ENCODE measurements at places on chromosomes 11 and 22. TPM values are rescaled to one million over a fixed set of nuclear protein-coding genes. Genes with fewer than 3 reads are reported as not detected.

Gene RTL10
- total RNA-seq = 21.5 TPM

Gene NUP160
- total RNA-seq = 89.9 TPM

Gene OR2AG1
- not detected for total RNA-seq

Gene ZNF214
- total RNA-seq = 4.1 TPM

Gene LDLRAD3
- 14.5 TPM for total RNA-seq

Gene MMP3
- not detected for total RNA-seq

Gene GRM5
- total RNA-seq = 0.13 TPM

Gene PKDREJ
- total RNA-seq = 0.07 TPM

- no peak for DNase-seq
Measured at GRCh38 chr22:39234867-39235687, 9.7 kb downstream of the PDGFB start.

- no peak for DNase-seq
Measured at GRCh38 chr22:23749841-23750301, 1.0 kb downstream of the ZNF70 start.

DNA sequence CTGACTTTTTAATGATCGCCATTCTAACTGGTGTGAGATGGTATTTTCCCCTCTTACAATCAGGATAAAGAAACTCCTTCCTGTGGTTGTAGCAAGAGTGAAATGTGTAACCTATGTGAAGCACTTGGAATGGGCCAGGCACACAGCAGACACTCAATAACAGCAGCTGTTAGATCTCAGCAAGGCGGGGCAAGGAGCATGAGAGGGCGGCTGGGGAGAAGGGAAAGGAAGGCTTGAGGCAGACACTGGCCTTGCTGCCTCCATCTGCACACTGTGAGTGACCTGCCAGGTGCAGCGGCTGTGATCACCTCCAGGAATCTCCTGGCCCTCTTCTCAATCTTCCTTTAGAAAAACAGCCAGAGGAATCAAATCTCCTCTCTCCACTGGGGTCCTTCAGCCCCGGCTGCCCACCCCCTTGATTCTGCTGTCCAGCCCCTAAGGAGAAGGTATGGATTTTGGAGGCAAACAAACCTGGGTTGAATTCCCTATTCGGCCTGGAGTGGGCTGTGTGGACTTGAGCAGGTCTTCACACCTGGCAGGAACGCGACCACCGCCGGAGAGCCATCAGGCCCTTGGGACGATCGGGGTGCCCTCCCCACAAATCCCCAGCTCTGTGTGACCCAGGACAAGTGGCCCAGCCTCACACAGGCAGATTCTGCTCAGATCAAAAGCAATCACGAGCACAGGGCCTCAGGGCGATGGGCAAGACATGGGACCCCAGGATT, 49.0 kb downstream of the RPUSD4 start:
- DNase-seq = no peak

GRCh38 chr22:35582861-35583670, 34.1 kb downstream of the MB start:
- DNase-seq = peak; percentile 65

- DNase-seq = peak; percentile 1
Measured at GRCh38 chr22:42067671-42068251, 2.9 kb downstream of the NAGA start.

- DNase-seq = no peak
Measured at GRCh38 chr11:120342226-120342625, 6.0 kb downstream of the ARHGEF12 start.

GRCh38 chr11:93831343-93832127, 18.9 kb downstream of the VSTM5 start:
- DNase-seq = no peak

DNA sequence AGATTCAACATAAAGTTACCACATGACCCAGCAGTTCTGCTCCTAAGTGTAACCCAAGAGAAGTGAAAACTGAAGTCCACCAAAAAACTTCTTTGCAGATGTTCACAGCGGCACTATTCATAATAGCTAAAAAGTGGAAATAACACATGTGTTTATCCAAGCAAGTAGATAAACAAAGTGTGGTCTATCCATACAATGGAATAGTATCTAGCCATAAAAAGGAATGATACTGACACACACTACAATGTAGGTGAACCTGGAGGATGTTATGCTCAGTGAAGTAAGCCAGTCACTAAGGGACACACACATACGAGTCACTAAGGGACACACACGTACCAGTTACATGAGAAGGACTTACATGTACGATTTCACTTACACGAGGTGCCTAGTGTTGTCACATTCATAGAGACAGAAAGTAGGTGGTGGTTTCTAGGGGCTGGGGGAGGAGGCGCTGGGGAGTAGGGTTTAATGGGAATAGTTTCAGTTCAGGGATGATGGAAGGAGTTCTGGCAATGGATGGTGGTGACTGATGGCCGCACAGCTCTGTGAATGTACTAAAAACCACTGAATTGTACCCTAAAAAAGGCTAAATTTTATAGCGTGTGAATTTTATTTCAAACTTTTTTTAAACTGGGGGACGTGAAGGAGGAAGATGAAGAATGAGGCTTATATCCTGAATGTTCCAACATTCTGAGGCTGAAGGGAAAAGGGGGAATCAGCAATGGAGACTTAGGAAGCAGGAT, 27.2 kb upstream of the COMT start:
- DNase-seq = no peak

- DNase-seq = no peak
Measured at GRCh38 chr11:127105593-127106541, 105.3 kb upstream of the KIRREL3 start.

DNA sequence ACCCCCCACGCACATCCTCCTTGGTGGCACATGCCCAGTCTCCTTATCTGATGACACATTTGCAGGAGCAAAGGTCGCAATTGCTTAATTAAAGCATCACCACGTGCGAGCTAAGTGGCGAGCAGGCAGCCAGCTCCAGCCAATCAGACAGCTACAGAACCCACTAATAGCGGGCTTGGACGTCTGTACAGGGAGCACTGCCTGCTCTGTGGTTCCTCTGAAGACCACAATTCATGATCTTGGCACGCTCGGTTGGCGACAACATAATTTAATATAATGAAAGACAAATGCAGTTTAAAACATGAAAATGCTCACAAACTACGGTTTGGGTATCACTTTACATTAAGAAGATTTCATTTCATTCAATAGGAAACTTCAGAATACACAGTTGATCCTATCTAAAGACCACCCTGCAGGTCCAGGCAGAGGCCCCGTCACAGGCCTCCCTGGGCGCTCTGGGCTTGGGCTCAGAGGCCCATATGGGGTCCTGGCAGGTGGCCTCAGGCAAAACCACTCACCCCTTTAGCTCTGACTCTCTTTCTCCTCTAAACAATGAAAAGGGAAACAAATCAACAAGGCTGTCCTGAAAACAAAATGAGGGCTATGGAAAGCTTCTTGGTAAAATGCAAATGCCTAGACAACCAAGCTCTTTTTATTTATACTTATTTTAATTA, 10.4 kb downstream of the PACSIN2 start:
- no peak for DNase-seq

GRCh38 chr11:102421261-102421660, 31.3 kb downstream of the TMEM123 start:
- DNase-seq = no peak

- no peak for DNase-seq
Measured at GRCh38 chr22:33455036-33455435, 396.9 kb upstream of the SYN3 start.

DNA sequence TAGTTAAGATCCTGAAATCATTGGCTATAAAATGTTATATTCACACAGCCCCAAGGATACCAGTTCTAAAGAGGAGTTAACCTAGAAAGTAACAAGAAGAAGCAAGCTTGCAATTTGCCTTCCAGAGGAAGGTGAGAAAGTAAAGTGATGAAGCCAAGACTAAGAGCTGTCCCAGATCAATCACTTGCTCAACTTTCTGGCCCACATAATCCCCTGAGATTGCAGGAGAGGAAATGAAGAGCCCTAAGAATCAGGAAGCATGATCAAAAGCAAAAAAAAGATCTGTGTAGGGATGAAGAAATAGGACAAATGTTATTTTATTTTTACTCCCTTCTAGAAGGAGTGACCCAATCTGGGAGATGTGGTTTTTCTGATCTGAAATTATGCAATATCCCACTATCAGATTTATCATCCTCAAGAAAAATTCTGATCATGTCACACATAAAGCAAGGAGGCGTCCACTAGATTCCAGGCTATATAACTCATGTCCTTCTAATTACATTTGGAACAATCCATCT, 180.3 kb upstream of the GUCY1A2 start:
- no peak for DNase-seq

DNA sequence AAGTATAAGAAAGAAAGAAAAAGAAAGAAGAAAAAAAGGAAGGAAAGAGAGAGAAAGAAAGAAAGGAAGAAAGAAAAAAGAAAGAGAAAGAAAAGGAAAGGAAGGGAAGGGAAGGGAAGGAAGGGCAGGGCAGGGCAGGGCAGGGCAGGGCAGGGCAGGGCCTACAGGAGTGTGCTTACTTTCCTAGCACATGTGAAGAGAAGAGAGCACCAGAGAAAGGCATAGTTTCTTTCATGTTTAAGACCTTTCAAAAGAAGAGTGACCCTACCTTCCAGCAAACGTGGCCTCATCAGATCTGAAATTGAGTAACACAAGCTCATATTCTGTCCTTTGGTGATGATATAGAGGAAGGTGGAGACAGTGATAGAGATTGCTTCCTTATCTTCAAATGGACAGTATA, 899.3 kb upstream of the RAG2 start:
- DNase-seq = no peak

GRCh38 chr22:25650833-25651232, 86.4 kb downstream of the GRK3 start:
- DNase-seq = no peak

DNA sequence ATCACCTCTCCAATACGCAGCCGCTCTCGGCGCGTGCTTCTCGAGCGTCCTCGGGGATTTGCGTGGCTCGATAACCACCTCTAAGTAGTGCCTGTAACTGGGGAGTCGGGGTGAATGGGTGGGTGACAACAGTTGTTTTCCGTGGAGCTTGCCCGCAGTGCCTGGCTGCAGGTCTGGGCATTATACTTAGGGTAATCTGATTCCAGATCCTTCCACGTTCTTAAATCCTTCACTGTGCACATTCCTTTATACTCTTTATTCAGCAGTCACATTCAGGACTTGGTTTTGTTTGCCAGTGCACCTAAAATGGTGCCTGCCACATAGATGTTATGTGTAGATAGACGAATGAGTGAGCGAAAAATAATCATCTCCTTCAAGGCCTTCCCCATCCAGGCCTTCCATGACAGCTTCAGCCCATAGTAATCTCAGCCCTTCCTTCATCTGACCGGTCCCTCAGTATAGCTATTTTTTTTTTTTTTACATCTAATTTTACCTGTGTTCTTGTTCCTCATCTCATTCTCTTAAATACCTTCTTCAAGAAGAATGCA, 602 bp downstream of the NAT10 start:
- no peak for DNase-seq

- DNase-seq = no peak
Measured at GRCh38 chr11:77075425-77075905, 8.7 kb downstream of the CAPN5 start.

DNA sequence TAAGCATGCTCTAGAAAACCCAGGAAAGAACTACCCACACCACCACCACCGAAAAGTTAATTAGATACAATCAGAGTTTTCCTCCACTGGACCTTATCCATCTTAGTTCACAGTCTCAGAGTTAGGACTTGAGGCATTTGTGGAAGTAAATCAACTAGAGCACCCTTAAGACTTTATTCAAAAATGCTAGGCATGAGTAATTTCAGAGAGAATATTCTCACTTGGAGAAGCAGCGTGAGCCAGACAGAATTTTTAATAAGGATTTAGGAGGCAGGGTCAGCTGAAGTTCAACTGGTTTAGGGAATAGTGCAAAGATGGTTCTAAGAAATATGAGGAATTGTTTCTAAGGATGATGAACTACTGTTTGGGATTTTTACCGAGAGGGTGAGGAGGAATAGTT, 1.2 kb upstream of the OLFML1 start:
- no peak for DNase-seq

Data from WTC11 (cell line).